RWPE1 (cell line): ENCODE measurements at places on chromosomes 16 and 17.
A peak's percentile ranks its signal among the peaks of the same experiment; 100 is the strongest.

DNA sequence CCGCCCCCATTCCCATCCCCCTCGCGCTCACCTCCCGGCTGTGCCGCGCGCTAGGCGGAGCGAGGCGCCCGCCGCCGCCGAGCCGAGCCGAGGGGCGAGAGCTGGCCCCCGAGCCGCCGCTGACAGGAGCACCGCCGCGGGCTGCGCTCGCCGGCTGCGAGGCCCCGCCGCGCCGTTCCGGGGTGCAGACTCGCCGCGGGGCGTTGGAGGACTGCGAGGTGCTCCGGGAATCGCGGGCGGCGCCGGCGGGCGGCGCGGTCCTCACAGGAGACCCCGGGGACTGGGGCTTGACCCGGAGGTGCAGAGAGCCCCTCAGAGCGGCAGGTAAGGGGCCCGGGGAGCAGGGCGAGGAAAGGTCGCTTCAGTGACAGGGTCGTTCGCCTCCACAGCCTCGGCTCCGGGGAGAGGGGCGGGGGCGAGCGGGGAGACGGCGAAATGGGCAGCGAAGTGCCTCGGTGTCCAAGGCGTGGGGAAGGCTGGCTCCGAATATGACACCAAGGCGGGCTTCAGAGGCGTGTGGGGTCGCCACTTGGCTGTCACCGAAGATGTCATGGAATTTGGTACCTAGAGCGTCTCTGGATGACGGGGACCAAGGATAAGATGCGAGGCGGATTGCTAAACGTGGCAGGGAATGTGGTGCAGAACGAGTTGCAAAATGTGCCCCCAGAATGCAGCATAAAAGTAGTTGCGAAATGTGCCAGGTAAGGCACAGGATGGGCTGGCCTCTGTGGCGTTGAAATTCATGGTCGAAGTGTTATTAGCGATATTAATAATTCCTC lies 580 bp downstream of the TANC2 start:
- peak; percentile 48 for DNase-seq

GRCh38 chr17:44280392-44280937 lies 12.5 kb upstream of the SLC4A1 start:
- DNase-seq: no peak

DNA sequence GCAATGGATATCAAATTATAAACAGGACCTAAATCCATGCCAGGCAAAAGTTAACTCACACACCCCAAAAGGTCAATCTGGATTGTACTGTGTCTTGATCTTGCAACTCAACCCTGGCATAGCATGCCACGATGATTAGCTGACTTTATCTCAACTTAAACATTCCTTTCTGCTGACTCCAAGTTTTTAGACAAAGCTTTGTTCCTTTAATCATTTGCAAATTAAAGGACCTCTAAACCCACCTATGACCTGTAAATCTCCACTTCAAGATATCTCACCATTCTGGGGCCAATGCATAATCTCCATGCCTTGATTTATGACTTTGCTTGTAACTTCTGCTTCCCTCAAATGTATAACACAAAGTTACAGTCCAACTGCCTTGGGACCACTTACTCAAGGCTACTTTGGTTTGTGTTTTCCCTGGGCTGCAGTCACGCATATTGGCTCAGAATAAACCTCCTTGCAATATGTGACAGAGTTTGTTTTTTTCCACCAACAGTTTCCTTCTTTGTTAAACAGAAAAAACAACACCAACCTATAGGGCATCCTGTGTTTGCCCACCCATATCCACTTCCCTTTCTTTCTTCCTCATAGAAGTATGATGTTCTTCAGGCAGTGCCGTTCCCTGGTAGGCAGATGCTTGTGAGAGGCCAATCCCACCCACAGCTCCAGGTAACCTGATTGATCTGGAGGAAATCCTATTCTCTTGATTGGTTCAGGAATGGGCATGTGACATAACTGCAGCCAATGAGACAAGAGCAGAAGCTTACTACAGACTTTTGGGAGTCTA lies 390.6 kb upstream of the ERCC4 start:
- DNase-seq: no peak

GRCh38 chr16:46884513-46885293 lies 541 bp downstream of the GPT2 start:
- DNase-seq: no peak

DNA sequence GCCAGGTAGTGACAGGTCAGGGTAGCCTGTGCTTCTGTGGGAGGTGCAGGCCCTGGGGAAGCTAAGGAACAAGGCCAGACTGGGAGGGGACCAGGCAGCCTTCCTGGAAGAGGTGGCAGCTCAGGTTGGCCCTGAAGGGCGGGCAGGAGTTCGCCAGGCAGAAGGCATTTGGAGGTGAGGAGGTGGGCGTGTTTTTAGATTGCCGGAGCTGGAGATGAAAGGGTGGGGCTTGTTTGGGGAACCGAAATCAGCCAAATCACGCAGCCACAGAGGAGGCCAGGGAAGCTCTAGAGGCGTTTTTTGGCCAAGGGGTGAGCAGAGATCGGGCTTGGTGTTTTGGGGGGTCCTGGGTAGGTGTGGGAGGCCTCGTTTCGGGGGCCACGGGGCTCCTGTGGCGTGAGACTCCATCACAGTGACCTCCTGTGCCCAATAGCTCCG lies 7.6 kb downstream of the ADCY7 start:
- no peak for DNase-seq

- no peak for DNase-seq
These were observed 50.5 kb downstream of the YPEL2 start for GRCh38 chr17:59381716-59382570.

DNA sequence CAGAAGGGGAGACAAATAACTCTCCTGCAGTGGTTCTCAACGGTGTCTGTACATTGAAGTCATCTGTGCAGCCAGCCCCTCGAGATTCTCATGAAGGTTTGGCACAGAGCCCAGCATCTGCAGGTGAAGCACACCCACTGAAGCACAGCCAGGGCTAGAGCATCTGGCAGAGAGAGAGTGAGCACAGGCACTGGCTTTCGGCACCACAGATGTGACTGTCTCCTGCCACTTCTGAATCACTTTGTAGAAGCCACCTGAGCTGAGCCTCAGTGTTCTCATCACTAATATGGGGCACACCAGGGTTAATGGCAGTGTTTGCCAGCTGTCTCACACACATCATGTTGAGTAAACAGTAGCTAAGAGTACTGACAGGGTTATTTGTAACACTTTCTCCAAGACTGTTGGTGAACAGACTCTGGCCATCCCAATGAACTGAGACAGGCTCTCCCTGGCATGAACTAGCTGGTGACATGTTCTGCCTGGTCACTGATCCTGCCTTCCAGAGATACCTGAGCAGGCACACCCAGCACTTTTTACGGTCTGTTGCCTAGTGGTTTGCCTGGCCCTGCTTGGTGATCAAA lies 10.9 kb downstream of the HSPB9 start:
- DNase-seq: no peak

DNA sequence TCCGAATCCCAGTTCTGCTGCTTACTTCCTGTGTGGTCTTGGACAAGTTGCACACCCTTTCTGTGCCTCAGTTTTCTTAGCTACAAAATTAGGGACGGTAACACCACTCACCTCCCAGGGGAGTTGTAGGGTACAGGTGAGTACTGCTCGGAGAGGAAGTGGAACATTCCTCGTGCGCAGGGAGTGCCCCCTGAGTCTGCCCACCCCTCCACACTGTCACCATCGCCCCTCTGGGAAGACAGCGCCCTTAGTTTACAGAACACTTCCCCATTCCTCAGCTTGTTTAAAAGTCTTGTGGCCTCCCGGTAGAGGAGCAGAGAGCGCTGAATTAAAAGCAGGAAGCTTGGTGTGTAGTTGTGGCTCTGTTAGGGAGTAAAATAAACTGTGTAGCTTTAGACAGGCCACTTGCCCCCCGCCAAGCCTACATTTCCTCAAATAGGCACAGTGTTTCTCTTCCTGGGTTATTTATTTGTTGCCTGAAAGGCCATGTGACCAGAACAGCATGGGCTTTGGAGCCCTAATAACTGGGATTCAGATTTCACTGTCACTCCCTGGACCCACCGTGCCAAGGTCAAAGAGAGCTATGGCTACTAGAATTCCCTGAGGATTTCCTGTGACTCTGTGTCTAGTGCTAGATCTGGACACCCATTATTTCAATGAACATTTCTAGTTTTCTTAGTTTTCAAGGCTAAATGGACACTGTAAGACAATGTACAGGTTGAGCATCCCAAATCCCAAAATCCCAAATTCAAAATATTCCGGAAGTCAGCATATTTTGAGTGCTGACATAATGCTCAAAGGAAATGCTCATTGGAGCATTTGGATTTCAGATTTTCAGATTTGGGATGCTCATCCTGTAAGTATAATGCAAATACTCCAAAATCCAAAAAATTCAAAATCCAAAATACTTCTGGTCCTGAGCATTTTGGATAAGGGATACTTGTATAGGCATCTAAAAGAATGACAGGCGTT lies 372.5 kb downstream of the SNX29 start:
- DNase-seq: no peak

- no peak for DNase-seq
These were observed 50.9 kb downstream of the LDHD start for GRCh38 chr16:75065521-75066149.

DNA sequence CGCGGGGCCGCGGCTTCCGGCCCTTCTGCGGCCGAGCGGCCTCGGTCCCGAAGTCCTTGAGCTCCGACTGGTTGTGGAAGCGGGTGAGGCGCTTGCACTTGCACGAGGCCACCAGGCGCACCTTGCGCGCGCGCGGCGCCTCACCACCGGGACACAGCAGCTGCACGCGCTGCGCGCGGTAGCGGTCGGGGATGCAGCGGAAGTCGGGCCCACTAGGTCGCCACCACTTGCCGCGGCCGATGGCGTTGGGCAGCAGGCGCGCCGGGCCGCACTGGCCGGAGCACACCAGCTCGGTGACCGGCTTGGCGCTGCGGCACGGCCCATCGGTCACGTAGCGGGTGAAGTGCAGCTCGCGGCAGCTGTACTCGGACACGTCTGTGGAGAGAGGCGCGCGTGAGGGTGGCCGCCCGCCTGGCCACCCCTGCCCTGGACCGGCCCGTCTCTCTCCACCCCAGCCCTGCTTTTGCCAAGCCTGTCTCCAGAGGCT lies 3.2 kb downstream of the SOST start:
- no peak for DNase-seq

GRCh38 chr16:83245061-83245460 lies 562.7 kb upstream of the HSBP1 start:
- no peak for DNase-seq

DNA sequence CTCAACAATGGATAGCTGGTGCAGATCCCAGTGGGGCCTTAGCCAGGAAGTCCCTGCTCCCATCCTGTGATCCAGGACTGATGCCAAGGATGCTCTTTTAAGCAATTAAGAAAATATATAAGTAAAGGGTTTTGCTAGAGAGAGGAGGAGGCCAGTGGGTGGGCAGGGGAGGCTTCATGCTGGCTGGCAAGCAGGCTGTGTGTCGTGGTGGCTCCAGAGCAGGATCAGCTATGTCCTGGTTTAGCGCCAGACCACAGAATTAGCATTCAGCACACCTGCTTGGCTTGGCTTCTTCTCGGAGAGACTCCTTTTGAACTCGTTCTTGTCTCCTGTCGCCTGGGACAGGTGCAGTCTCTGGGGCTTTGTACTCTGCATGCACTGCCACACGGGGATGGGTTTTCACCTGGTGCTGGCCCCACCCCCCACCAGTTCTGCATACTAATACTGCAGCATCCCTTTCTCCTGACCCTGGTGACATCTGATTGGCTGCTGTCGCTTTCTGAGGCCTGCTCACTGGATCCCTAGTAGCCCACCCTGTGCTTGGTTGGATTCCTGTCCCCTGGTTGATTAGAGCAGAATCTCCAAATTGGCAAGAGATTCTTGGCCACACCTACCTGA lies 66.1 kb downstream of the PLD6 start:
- DNase-seq: no peak

DNA sequence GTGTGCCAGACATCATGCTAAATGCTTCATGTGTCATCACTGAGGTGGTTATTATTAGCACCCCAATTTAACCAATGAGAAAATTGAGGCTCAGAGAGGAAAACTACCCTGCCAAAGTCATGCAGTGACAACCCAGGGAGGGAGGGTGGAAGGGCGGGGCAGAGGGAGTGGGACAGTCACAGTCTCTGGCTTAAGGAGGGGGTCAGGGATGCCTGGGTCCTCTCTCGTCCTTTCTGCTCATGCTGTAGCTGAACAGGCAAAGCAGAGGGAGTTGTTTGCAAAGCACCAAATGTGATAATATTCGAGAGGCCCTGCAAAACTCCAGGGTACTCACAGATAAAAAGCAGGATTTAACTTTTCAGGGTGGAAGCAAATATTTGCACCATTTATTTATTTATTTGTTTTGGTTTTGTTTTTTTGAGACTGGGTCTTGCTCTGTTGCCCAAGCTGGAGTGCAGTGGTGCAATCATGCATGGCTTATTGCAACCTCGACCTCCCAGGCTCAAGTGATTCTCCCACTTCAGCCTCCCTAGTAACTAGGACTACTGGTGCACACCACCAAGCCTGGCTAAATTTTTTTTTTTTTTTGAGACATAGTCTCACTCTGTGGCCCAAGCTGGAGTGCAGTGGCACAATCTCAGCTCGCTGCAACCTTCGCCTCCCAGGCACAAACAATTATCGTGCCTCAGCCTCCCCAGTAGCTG lies 47.9 kb upstream of the NKD1 start:
- no peak for DNase-seq

GRCh38 chr16:16133943-16134604 lies 89.2 kb downstream of the ABCC6 start:
- no peak for DNase-seq

DNA sequence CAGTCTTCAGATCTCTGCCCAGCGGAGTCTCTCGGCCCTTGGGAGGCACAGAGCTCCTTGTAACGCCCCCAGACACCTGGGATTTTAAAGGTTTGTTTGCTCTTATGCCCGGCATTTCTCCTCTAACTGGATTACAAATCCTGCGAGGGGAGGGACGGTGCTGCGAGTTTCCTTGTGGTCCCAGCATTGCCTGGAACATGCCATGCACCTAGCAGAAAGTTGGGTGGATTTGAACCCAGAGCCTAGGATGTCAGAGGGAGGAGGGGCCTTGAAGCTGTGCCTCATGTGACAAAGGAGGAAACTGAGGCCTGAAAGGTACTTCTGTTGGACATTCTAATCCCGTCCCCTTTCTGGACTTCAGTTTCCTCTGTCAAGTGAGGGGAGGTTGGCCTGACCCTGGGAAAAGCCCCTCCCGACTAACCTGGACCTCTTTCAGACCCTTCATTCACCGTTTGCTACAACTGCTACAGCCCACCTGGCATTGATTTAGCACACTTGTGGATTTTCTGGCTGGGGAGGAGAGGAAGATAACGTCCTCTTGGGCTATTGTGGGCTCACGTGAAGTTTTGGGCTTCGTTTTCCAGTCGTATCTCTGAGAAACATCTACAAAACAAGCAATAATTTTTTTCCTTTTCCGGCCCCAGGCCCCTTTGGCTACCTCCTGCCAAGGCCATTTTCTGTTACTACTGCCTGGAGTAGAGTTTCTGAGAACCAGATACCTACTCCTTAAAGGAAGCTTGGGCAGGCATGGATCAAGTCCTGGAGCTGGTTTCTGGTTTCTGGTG lies 30.9 kb downstream of the MRC2 start:
- DNase-seq: no peak
